Activated T-helper 1 cell treated with anti-CD3 and anti-CD28 coated beads, Interleukin-12 subunit alpha, Interleukin-12 subunit beta, Interleukin-2, Interleukin-4 antibody, amounts not matched to agents 30 ng/mL and 10 ng/mL and 1 ng/mL, durations not matched to agents 14 hours and 24 hours and 36 hours (primary cell): ENCODE measurements at places on chromosomes 5 and 9.

DNA sequence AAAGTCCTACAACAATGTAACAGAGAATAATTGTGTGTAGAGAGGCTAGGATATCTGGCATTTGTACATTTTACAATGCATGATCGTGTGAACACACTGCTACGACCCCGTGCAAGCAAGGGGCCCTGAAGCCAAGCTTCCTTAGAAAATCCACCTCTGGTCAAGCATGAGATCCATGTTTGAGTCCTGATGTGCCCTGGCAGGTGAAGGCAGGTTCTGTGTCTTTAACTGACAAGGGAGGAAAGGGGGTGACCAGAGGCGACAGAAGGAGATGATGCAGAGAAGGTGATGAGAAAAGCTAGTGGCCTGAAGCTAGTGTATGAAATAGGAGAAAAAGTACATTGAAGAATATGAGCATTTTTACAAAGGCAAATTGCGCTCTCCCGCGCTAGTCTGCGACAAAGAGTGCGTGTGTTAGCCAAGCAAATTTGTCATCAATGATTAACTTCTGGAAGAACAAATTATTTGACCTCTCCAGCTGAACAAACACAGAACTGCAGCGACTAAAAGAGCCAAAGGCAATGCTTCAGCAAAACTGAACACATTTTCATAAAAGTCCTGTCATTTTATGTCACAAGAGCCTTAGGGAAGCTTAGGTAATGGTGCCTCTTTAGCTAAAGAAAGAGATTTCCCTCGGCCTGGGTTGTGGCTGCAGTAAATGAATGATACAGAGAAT, 101.7 kb upstream of the DAPK1 start:
- DNase-seq, result no peak

DNA sequence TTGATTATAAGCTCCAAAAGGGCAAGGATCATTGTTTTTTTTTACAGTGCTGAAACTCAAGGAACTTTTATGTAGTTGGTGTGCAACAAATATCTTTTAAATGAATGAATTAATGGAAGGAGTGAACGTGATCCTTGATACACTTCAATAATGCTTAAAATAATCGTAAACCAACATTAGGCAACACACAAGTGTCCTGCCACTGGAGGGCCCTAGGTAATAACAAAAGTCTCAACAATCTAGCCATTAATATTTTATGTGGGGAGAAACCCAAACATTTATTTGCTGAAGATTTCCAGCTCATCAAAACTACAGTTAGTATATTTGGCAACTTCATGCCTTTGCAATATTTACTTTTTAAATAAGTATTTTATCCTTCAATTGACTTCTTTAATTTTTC, 309.0 kb upstream of the FBXL7 start:
- no peak for DNase-seq

DNA sequence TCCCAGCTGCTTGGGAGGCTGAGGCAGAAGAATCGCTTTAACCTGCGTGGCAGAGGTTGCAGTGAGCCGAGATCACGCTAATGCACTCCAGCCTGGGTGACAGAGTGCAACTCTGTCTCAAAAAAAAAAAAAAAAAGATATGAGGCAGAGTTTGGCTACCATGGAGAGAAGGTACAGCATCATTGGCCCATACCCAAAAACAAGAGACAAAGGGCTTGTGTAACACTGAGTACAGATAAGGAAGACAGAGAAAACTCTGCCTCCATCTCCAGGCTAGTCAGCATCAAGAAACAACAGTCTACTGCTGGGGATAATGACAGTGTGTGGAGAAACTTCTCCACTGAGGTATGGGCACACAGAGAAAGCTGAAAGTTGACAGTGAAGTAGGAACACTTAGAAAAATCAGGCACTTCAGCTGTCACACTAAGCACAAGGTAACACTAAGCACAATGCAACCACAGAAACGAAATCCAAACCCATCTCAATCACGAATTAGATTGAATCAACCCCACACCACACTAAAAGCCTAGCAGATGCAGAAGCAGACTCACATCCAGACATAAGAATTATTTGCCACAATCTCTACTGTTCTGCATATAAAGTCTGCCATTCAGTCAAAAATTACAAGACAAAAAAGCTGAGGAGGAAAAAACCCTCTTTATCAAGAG, 10.5 kb downstream of the PJA2 start:
- no peak for DNase-seq

GRCh38 chr5:142779163-142779840, 9.1 kb downstream of the ARHGAP26 start:
- DNase-seq, result no peak

DNA sequence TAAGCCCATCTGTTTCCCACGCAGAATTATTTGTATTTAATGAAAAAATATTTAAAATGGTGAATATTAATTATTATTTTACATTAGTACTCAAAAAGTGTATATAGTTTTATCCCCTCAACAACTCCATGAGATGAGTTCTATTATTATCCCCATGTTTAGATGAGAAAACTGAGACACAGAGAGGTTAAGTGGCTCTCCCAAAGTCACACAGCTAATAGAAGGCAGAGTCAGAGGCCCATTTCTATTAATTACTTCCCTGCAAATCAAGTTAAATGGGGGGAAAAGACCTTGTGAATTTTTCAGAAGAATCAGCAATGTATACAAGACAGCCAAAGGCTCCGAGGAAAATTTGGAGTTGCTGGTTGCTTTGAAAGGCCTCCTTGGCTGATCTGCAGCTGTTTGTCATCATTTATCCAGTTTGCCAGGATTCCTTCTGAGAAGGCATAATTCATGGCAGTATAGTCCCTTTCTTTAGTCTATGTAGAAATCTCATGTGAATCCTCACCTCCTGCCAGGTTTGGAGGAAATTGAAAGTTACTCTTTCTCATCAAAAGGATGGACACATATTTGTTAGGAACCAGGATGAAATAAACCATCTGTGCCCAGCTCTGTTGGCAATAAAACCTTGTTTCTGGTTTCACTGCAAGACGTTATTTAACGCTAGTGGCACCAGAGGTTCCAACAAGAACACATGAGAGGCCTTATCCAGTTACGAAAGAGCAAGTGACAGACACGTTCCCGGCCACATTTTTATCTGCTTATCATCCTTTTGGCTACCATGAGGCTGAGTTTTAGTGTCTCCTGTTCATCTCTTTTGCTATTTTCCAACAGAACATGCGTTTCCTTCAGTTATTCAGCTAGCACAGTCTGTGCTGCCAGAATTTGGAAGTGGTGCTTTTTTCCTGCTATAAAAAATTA, 621 bp downstream of the FYB1 start:
- DNase-seq, result no peak

DNA sequence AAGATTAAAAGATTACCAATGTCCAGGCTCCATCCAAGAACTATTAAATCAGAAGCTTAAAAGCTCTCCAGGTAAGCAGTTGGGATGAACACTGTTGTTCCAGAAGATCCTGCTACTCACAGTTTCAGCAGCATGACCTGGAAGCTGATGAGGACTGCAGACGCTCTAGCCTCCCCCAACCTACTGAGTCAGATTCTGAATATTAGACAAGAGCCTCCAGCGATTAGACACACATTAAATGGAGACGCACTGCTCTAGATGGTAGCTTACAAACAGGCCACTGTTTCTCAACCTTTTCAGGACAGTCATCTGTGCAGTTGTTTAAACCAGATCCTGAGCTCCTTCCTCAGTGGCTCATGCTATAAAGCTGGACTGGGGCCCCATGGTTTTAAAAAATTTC, 54.3 kb downstream of the MTMR12 start:
- DNase-seq, result no peak

- DNase-seq, result no peak
These were observed 1.6 kb downstream of the HINT1 start for GRCh38 chr5:131163276-131164119.

DNA sequence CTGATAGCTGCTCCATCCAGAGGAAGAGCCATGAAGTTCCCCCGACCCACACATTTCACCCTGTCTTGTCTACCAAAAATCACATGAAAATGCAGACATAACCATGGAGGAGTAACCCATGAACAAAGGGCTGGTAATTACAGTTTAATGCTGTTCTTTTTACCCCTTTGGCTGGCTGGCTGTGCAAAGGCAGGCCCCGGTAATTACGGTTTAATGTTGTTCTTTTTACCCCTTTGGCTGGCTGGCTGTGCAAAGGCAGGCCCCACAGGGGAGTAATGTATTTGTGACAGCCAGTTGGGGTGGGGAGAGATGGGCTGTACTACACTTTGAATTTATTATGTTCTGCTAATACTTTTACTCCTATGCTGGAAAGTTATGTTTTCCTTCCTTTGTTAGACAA, 41.7 kb downstream of the PIK3R1 start:
- DNase-seq, result no peak

GRCh38 chr9:130994135-130995085, 14.6 kb upstream of the LAMC3 start:
- no peak for DNase-seq

DNA sequence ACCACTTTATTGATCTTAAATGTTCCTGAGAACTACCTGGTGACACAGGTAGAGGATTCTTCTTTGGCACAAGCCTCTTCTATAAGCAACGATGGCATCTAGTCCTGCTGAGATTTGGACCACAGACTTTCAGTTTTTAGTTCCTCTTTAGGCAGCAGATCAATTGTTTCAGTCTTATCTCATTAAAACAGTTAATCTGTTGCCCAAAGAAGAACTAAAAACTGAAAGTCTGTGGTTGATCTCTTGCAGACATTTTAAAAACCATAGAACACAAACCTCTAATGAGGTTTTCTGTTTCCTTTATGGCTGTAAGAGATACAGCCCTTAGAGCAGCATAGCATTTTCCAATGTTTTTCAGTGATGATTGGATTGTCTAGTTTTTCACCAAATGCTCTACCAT, 480.9 kb downstream of the MTRR start:
- no peak for DNase-seq

- DNase-seq, result no peak
These were observed 390.6 kb downstream of the DNAH5 start for GRCh38 chr5:13553896-13554295.

GRCh38 chr5:38827525-38827924, 18.3 kb upstream of the OSMR start:
- no peak for DNase-seq

DNA sequence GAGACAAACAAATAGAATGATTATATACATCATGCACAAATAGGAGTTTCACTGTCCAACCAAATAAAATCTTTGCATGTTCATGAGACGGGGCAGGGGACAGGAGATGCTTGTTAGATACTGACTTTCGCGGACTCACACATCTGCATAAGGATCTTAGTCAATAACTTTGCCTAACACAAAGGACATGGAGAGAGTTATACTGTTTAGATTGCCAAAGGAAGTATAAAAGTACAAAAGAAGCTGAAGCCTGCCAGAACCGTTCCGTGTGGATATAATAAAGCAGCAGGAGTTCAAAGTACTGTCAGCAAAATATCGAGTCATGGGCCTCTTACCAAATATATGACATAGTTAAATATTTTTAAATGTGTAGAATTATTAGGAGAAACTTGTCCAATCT, 1148.4 kb downstream of the EFNA5 start:
- no peak for DNase-seq

DNA sequence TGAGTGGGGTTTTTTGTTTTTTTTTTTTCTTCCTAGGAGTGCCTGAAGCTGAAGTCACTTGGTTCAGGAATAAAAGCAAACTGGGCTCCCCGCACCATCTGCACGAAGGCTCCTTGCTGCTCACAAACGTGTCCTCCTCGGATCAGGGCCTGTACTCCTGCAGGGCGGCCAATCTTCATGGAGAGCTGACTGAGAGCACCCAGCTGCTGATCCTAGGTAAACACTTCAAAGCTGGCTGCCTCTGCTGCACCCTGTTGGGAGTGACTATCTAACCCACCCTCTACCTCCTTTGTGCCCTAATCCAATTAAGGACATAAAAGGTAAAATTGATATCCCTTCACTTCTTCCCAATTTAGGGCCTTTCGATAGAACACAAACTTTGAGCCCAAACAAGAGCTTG, 206.8 kb downstream of the SAXO1 start:
- DNase-seq, result no peak

- no peak for DNase-seq
These were observed 29.8 kb downstream of the FUBP3 start for GRCh38 chr9:130609163-130609562.

DNA sequence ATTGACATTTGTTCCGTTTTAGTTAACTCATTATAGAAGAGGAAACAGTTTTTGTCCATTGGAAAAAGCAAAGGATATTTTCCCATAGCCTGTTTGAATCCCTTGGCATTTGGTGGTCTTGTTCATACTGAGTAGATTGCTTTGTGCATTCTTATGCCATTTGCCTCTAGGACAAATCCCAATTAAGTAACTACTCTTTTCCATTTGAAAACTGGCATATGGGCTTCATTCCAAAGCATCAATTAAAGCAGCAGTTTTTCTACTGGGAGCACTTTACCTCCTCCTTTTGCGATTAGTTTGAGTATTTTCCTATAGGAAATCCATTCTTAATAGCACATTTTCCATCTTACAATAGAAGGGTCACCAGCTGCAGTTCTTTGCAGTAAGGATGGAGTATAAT, 31.2 kb downstream of the GPR21 start:
- DNase-seq, result no peak

DNA sequence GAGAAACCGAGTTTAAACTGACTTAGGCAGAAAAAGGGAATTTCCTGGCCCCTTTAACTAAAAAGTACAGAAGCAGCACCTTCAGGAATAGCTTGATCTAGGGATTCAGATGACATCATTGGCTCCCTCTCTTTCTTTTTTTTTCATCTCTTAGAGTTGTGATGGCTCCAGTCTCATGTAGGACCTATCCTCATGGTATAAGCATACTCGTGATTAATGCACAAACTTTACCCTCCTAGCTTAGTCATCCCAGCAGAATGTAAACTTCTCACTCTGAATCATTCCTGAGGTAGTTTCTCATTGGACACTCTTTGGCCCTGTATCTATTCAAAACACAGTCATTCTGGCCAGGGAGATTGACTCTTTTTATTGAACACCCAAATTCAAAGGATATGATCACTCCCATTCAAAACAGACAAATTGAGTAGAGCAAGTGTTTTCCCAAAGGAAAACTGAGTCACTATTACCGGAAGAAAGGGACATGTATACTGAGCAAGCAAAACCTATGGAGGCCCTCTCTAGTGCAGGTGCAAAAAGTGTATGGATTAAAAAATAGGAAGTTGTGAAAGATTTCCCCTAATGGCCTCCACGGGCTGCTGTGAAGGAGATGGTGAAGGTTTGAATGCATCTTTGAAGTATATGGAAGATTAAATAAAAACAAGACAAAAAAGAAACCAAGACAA, 27.6 kb upstream of the SMIM23 start:
- no peak for DNase-seq

- DNase-seq, result no peak
These were observed 9.1 kb upstream of the IRF1 start for GRCh38 chr5:132499440-132500243.

GRCh38 chr5:11622785-11623184, 281.5 kb downstream of the CTNND2 start:
- DNase-seq, result no peak
